ENCODE measurements at places on chromosomes 1 and 21.

DNA sequence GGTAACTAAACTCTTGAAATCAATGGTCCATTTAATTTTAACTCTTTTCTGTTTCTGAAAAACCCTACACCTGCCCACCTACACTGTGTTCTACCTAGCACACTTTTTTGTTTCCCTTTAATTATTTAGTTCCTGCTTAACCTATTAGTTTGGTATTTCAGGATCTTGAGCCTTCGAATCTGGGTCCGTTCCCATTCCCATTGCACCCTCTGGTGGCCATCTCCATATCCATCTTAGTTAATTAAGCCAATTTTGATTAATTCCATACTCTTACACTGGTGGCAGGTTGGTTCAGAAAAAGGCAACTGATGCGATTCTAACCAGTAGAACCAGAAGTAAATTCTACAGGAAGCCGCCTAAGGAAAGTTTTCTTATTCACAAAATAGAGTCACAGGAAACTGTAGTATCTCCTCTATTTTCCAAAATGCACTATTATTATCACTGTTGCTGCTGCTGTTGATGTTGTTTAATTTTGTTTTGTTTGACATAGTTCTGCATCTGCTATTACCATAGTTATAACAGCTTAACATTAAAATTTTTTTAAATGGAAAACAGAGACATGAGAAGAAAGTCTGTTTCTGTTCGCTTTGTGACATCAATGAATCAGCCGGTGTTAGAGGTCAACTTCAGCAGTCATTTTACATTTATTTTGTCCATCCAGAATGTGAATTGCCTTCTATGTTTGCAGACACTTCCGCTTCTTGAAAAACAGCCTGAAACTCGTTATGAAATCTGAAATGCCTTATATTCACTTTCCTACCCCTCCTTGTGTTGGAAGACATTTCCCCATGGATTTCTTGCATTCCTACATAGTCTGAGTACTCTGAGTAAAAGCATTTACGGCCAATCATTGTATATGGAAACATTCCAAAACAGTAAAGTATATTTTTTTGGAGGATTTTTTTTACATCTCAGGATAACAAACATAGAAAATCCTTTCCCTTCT, 115.5 kb upstream of the NCAM2 start:
- DNase-seq: peak; percentile 9

DNA sequence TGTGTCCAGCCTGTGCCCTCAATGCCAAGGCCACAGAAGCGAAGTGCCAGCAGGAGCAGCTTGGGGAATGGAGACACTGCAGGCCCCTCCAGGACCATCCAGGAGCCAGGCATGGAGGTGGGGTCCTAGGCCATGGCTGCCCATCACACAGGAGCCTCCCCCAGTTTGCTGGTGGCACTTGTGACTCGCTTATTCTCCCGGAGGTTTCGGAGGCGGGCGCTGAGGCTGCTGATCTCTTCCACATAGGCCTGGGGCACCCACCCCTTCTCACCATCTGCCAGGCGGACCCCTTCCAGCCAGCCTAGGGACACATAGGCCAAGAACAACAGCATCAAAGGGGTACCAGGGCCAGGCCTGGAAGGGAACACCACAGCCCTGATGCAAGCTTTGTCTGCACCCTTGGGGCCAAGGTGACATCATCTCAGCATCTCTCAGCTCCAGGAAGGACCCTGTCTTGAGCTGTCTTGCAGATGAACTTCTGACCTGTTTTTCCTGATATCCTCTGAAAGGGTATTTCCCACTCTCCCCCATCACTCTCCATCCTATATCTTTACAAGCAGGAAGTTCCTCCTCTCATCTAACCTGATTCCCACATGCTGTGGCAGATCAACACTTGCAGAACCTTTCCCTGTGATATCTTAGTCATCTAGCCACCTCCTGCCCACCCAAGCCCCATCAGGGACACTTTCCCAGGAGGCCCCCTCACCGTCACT, 13.9 kb downstream of the ARHGEF19 start:
- no peak for DNase-seq

- no peak for DNase-seq
These were observed 41.8 kb downstream of the ADAMTS5 start for GRCh38 chr21:26925122-26925521.

- no peak for DNase-seq
These were observed 1.7 kb upstream of the KRTAP11-1 start for GRCh38 chr21:30882866-30883597.

GRCh38 chr1:115373305-115373704, 35.3 kb upstream of the NGF start:
- no peak for DNase-seq

GRCh38 chr1:83931658-83932253, 67.2 kb downstream of the TTLL7 start:
- no peak for DNase-seq

DNA sequence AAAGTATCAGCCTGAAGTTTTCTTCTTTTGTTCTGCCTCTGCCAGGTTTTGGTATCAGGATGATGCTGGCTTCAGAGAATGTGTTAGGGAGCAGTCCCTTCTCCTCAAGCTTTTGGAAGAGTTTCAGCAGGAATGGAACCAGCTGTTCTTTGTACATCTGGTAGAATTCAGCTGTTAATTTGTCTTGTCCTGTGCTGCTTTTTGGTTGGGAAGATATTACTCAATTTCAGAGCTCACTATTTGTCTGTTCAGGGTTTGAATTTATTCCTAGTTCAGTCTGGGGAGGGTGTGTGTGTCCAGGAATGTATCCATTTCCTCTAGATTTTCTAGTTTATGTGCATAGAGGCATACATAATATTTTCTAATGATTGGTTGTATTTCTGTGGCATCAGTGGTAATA, 12.8 kb downstream of the ZNF678 start:
- no peak for DNase-seq

DNA sequence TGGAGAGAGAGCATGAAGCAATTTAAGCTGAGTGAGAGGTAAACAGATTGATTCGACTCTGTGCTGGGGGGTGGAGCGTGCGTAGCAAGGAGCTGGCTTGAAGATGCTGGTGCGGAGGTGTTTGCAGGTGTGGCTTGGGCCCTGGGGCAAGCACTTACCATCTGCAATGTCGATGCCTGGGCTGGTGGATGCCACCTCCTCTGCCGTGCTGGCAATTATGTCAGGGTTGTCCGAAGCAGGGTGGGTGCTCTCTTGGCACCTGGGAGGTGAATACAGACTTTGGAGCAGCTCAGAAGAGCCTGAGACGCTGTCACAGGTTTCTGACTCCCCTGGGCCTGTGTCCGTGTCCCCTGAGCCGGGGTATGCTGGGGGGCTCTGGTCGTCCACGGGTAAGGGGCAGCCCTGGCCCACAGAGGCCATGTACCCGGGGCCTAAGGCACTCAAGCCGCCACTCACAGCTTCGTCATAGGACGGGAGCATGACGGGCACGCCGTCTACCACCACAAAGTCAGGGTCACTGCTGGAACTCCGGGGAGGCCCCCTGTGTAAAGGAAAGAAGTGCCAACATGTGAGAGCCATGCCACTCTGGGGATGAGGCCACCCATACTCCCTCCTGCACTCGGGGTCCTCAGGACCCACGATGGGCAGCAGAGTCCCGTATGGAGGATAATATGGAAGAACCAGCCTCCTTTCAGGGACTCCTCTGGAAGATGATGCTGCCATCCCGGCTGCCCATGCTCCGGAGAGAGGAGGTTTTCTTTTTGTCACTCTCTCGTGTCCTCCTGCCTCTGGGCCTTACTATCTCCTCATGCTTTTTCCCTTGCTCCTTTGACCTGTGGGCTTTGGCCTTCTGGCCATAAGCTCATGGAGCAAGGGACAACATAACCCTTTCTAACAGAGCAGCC, 80.3 kb upstream of the TLR5 start:
- DNase-seq: no peak

DNA sequence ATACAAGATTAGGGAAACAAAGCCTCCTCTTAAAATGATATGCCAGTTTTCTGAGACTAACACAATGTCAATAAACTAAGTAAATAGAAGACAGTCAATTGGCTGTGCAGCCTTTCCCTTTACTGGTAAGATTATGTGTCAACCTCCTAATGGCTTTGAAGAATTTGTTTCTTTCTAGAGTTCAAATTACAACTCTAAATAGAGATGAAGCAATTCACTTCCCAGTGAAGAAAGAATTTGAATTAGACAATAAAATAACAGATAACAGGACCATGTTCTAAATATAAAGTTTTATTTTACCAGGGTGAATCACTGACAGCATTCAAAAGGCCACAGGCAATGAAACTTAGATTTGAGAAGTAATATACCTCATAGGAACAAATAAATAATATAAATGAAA, 680.3 kb downstream of the PLA2G4A start:
- DNase-seq: no peak

DNA sequence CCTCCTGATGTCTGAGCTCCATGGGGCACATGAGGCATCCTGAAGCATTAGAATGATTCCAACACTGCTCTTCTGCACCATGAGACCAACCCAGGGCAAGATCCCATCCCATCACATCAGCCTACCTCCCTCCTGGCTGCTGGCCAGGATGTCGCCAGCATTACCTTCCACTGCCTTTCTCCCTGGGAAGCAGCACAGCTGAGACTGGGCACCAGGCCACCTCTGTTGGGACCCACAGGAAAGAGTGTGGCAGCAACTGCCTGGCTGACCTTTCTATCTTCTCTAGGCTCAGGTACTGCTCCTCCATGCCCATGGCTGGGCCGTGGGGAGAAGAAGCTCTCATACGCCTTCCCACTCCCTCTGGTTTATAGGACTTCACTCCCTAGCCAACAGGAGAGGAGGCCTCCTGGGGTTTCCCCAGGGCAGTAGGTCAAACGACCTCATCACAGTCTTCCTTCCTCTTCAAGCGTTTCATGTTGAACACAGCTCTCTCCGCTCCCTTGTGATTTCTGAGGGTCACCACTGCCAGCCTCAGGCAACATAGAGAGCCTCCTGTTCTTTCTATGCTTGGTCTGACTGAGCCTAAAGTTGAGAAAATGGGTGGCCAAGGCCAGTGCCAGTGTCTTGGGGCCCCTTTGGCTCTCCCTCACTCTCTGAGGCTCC, 11.1 kb upstream of the RASSF5 start:
- no peak for DNase-seq

DNA sequence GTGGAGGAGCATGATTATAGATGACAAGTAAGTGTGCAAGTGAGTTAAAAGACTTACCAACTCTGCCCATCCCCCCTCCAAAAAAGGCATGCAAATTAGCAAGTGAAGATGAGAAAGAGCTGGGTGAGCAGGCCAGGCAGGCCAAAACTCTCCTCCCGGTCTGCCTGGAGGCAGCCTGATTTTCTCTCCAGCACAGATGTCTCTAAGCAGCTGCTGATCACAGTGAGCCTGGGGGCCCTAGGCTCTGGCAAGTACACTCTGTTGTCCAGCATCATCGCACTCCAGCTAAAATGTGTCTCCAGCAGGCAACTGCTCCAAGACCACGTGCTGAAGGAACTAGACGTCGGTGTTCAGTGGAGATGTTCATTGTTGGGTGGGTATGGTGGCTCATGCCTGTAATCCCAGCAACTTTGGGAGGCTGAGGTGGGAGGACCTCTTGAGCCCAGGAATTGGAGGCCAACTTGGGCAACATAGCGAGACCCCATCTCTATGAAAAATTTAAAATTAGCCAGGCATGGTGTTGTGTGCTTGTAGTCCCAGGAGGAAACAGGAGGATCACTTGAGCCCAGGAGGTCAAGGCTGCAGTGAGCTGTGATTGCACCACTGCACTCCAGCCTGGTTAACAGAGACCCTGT, 56.7 kb upstream of the PUM1 start:
- DNase-seq: no peak

DNA sequence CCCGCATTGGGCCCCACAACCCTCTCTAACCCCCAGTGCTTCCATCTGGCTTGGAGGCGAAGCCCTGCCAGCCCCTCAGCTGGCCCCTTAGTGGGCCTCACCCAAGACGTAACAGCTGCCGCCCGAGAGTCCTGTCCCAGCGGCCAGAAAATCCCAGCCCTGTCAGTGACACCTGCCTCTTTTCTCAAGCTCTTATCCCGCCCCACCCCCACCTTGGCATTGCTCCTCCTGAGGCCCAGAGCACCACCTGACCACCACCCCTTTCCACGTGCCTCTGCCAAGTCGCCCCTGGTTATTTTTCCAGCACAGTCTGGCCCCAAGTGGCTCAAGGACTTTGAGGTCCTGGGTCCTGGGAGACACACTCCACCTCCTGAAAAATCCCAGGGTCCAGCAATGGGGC, 5.9 kb upstream of the CTRC start:
- no peak for DNase-seq

- DNase-seq: no peak
These were observed 408.7 kb downstream of the NUF2 start for GRCh38 chr1:163730411-163730821.

GRCh38 chr1:29785554-29785953, 549.2 kb downstream of the PTPRU start:
- no peak for DNase-seq

DNA sequence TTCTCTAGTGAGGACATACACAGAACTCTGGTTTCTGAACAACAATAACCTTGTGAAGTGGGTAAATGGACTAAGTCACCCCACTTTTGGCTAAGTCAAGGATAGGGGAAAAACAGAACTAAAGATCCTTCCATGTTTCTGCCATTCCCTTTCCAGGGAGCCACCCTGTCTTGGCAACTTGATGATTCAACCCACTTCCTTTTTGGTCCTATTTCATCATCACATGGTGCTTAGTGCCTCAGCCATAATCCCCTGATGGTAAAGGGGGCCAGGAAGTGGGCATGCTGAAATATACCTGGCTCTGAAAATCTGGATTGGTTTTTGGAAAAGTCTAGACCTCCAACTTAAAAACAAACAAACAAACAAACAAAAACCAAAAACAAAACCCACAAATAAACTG, 206.4 kb upstream of the FOXD3 start:
- DNase-seq: no peak

GRCh38 chr21:32356874-32357395, 35.9 kb downstream of the URB1 start:
- no peak for DNase-seq

- DNase-seq: no peak
These were observed 618 bp downstream of the CLCC1 start for GRCh38 chr1:108962681-108963051.

DNA sequence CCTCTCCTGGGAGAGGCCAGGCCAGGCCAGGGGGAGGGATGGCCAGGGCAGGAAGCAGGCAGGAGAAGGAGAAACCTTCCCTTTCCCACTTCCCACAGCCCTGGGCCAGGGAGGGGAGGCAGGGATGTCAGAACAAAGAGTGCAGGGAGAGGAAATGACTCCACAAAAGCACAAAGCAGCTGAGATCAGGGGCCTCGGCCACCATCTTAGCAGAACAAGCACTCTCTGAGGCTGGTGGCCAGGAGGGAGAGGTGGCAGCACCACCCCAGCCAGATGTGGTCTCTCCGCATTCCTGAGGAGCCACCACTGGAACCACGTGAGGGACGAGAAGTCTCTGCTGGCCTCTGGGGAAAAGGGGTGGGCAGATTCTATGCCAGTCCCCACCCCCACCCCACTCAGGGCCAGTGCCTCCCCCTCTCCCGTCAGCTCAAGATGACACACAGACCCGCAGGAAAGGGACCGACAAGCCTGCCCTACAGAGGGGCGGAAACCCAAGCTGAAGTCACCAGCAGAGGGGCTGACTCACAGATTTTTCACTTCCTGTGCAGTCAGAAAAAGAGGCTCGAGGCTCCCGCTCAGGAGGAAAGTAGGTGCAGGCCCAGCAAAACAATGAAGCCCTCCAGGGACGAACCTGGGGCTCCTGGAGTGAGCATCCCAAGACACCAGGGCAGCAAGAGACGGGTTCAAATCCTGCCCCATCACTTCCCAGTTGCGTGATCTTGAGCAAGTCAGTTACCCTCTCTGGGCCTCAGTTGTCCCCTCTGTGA, 24.1 kb upstream of the ALDH4A1 start:
- DNase-seq: no peak

- no peak for DNase-seq
These were observed 110.3 kb downstream of the TIAM1 start for GRCh38 chr21:31233711-31234110.

GRCh38 chr1:175174309-175175102, 18.1 kb downstream of the KIAA0040 start:
- DNase-seq: no peak
